ENCODE measurements at places on chromosomes 7 and 10. TPM values are rescaled to one million over a fixed set of nuclear protein-coding genes. Genes with fewer than 3 reads are reported as not detected.
A peak's percentile ranks its signal among the peaks of the same experiment; 100 is the strongest.

DNA sequence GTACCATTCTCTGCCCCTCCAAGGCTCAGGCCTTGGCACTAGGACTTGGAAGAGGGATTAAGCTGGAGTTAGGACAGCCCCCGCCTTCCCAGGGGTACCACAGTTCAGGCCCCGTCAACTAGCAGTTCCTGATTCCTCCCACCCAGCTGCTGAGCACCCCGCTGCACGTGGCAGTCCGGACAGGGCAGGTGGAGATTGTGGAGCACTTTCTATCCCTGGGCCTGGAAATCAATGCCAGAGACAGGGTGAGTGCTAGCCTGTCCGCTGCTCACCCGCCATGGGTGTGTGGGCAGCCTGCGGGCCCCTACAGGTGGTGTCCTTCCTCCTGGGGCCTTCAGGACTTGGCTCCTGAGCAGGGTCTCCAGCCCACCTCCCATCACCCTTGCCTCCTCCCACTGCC is 2.0 kb upstream of the HOGA1 start:
- no peak for DNase-seq

GRCh38 chr10:94403380-94404213 is 1.3 kb downstream of the TBC1D12 start:
- DNase-seq, result peak; percentile 42

GRCh38 chr7:84876061-84876821 is 310.6 kb downstream of the SEMA3D start:
- DNase-seq, result peak; percentile 68

DNA sequence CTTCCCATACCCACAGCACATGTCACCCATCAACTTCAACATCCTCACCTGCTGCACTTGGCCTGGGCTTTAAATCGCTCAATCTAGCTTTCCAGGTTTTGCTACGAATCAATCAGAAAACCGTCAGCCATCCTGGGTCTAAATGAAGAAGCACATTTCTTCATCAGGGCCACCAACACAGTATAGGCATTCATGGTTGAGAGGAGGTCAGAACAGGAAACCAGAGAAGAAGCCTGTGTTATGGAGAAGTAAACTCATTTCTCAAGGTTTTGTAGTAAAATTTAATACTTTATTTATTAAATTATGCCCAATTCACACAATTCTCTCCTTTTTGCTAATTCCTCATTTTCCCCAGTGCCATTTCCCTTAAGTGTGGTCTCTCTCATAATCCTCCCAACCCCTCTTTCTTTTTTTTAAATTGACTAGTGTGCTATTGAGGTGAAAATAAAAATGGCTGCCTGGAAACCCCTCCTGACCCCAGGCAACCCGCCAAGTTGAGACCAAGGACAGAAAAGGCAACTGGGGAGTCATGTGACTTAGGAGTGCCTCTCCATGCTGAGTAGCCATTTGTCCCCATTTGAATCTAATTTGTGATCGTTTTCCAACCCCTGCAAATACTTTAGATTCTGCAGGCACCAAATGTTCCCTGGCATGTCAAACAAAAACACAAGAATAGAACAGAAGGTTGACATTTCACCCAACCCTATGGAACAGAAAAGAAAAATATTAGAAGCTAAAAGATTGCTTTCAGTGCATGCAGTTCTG is 181.1 kb upstream of the NAMPT start:
- peak; percentile 75 for DNase-seq

DNA sequence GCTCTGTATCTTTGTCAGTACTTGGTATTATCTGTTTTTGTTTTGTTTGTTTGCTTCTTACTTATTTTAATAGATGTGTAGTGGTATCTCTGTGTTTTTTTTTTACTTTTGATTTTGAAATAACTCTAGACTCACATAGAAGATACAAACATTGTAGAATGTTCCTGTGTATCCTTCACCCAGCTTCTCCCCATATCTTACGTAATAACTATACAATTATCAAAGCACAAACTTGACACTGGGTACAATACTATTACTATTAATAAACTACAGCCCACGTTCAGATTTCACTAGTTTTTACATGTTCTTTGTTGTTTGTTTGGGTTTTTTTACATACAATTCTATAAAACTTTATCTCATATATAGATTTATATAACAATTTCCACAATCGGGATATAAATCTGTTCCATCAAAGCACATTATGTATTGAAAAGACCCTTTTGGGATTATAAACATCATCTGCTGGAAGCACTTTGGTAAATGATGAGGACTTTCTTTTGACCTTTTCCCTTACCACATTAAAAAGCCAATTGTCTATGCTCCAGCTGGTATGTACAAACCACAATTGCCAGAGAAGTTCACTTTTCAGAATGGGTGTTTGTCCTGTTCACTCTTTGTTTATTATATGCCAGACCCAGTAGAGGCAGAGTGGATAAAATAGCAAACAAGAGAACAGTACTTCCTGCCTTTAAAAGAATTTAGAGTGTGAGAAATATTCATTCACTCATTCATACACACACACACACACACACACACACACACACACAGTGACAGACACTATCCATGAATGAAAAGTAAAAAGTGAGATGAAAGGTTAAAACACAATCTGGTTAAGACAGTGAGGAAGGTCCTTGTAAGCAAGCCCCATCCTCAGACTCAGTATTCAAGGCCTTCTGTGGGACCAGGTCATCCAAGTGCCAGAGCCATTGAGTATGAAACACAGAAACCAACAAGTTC is 113.0 kb downstream of the SGMS1 start:
- peak; percentile 18 for DNase-seq

DNA sequence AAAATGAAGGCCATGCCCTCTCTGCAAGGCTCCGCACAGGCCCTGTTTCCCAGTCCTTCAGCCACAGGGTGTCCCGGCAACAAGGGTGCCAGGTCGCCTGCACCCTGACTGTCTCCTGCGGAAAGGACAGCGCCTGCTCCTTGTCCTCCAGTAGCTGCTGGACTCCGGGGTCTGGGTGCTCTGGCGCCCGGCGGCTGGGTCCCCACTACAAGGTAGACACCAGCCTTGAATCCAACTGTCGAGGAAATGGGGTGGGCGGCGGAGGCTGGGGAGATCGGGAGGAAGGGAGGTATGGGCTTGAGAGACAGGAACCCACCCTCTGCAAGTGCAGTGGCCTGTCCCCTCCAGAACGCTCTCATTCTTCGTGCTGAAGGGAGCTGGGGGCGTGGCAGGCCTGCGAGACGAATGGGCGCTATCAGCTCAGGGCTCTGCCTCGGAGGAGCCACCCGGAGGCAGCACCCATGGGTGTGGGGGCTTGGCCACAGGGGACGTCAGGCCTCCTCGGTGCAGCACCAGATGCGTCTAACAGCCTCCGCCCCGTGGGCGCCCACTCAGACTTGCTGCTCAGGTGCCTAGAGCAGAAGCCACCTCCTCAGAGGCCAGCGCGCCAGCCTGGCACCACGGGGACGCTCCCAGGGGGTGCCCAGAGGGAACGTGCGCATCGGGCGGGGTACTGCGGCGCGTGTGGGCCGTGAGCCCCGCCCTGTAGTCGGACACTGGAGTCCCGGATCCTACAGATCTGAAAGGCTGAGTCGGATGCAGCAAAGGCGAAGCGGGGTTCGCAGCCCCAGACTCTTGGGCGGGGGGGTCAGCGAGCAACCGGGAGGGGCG is 15.6 kb downstream of the ADAM8 start:
- peak; percentile 51 for DNase-seq

- no peak for DNase-seq
Observed at GRCh38 chr10:21458126-21458871, 67.2 kb downstream of the SKIDA1 start.

DNA sequence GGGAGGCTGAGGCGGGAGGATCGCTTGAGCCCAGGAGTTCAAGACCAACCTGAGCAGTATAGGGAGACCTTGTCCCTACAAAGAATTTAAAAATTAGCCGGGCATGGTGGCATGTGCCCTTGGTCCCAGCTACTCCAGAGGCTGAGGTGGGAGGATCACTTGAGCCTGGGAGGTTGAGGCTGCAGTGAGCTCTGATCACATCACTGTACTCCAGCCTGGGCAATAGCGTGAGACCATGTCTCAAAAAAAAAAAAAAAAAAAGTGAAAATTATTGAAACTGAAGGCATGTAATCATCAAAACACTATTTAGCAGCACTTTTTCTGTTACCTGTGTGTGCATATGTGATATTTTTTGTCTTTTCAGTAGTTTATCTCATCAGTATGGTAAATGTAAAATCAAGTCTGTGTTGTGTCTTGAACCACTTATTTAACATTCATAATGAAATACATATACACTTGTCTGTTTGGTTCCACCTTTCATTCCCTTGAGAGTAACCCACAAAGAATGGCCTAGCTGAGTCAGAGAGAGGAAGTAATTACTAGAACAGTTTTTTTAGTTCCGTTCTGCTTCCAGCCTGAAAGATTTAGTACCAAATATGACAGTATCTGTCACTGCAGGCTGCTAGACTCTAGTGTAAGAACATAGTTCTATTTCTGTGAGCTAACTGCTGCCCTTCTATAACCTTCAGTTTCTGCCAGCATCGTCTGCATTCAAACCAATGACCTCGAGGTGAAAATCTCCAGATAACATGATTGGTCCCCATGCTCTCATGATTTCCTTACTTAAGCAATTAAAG is 68.6 kb downstream of the MMRN2 start:
- DNase-seq, result peak; percentile 40

- no peak for DNase-seq
Observed at GRCh38 chr7:137961200-137962177, 40.4 kb downstream of the CREB3L2 start.

GRCh38 chr10:8121201-8121890 is 66.9 kb downstream of the GATA3 start:
- no peak for DNase-seq

DNA sequence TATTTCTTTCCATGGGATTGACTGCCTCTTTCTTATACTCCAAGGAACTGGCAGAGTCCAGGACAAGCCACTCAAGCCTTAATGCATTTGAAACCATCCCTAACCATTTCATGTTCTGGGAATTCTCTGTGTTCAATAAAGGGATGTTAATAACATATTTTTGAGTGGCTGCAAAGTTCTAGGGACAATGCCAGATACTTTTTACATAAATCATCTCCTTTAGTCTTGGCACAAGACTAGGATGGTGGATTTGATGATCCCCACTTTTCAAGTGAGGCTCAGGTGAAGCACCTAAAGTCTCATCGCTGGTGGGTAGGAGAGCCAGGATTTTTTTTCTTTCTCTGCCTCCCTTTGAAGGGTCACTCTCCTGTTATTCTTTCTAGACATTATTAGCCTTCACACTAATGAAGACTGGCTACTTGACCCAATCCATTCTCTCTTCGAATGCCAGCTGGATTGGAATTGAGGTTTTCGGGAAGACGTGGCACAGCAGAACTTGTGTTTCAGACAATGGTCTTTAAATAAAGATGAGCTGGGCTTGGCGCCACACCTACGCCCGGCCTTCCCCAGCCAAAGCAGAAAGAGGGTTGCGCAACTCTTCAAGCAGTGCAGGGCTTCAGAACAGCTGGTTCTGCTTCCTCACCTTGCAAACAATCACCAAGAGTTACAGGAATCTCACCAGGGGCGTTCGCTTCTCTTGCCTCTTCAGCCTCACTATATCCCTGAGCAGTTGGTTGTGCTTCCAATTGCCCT is 73.8 kb upstream of the BMPER start:
- DNase-seq, result peak; percentile 72

GRCh38 chr7:155097338-155097737 is 27.2 kb downstream of the HTR5A start:
- no peak for DNase-seq

DNA sequence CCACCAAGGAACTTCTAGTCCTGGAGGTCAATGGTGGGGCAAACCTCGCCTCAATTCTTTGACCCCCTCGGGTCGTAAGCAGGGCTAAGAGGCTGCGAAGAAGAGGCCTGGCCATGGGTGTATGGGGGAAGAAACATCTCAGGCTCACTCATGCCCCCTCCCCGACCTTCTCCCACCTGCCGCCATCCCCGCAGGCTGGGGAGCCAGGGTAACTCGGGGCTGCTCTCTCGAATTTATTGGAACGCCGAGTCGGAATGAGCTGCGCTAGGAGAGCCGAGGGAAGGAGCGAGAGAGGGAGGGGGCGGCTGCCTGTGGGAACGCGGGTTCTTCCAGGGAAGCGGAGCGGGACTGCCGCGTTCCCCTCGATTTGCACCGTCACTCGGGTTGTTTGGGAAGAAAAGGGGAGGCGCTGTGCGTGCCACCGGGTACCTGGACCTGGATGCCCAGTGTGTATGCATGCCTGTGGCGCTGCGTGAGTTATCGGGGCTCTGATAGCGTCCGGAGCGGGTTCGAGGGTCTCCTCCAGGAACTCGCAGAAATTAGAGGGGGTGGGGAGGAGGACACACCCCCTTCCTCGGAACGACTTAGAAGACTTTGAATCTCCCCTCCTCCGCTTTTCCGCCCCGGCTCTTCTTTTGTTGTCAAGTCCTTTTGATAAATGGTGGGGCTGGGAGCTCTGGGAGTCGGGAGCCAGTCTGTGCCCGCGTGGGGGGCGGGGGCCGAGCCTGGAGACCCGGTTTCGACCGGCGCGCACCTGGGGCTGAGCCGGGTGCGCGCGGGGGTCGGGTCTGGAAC is 1.8 kb upstream of the ZNF503 start:
- peak; percentile 28 for DNase-seq

DNA sequence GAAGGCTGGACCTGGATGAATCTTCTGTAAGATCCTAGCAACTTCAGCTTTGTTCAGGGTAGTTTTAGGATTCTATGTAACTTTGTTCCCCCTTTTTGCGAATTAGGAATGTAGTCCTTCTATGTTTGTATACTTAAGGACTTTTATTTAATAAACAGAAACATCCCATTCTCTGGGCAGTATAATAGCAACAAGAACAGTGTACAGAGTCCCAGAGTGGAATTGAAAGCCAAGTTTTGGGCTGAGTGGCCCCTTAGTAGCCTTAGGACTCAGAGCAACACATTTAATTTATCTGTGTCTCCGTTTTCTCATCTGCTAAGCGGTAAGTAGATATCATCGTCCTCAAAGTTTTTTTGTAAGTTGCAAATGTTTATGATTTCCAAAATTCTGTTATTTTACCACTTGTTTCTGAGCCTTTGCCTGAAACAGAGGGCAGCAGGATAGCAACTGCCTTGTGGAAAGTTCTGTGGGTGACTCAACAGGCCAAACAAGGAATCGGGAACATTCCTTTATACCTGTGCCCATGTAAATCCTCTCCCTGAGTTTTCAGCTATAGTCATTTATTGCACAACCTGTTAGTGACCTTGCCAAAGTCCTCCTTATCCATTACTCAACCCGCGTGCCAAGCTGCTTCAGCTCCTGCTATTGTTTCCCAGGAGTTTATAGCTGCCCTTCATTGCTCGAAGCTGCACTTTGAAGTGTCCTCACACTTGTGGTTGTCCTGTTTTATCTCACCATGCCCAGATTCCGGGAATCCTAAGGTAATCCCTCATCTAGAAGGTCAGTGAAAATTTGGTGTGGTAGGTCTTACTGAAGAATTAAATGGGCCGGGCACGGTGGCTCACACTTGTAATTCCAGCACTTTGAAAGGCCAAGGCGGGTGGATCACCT is 199.1 kb upstream of the AHR start:
- DNase-seq, result no peak

GRCh38 chr10:124544711-124545110 is 83.1 kb downstream of the LHPP start:
- no peak for DNase-seq

SPDYE16 gene
- 1.8 TPM for total RNA-seq

STEAP4 gene
- total RNA-seq, result 0.05 TPM

CALML5 gene
- total RNA-seq, result not detected

GBX1 gene
- total RNA-seq, result not detected

RELN gene
- 0.05 TPM for total RNA-seq

CDK1 gene
- total RNA-seq, result 5.1 TPM

CFAP46 gene
- not detected for total RNA-seq

ZNF37A gene
- total RNA-seq, result 10.0 TPM

MMD2 gene
- not detected for total RNA-seq

Data from myocyte (in vitro differentiated cells).